Psoas muscle (tissue), 8 donors: ENCODE measurements at places on chromosomes 13 and 19. TPM values are rescaled to one million over a fixed set of nuclear protein-coding genes. Genes with fewer than 3 reads are reported as not detected.
A peak's percentile ranks its signal among the peaks of the same experiment; 100 is the strongest.

Gene LCP1
- polyA plus RNA-seq = 2.0 TPM

GRCh38 chr13:36417331-36417730 lies 15.0 kb upstream of the CCNA1 start:
- H3K27me3 ChIP-seq = no peaks in the 10 kb centered on the region
- no peak for DNase-seq
- no peaks in the 10 kb centered on the region for H3K4me1 ChIP-seq
- no peak overlapping the region for H3K27ac ChIP-seq
- H3K4me3 ChIP-seq = no peak overlapping the region

DNA sequence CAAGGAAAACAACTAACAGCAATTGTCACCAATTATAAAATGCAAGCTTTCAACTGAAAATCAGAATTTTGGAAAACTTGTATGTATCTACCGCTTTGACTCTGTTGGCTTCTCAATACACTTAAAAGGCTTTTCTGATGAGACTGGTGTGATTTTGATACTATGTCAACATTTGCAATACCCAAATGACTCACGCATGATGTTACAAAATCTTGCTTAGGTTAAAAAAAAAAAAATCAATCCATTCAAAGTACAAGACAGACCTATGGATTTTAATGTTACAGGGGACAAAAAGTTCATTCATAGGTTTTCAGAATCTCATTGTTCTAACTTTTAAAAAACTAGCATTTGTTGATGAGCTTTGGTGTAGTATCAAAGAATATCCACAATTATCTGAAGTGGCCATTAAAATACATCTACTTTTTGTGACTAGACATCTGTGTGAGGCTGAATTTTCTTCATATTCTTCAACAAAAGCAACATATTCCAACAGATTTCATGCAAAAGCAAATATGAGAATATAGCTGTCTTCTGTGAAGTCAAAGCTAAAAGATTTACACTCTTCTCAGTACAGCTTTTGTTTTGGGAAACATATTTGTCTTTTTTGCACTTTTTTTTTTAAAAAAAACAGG lies 10.7 kb downstream of the ELF1 start:
- H3K4me1 ChIP-seq = peaks cover 26% of the 10 kb centered on the region
- no peaks in the 10 kb centered on the region for H3K27me3 ChIP-seq
- H3K27ac ChIP-seq = no peak overlapping the region
- H3K36me3 ChIP-seq = no peaks in the 10 kb centered on the region
- H3K4me3 ChIP-seq = no peak overlapping the region

Gene CUL4A
- 180 TPM for polyA plus RNA-seq

DNA sequence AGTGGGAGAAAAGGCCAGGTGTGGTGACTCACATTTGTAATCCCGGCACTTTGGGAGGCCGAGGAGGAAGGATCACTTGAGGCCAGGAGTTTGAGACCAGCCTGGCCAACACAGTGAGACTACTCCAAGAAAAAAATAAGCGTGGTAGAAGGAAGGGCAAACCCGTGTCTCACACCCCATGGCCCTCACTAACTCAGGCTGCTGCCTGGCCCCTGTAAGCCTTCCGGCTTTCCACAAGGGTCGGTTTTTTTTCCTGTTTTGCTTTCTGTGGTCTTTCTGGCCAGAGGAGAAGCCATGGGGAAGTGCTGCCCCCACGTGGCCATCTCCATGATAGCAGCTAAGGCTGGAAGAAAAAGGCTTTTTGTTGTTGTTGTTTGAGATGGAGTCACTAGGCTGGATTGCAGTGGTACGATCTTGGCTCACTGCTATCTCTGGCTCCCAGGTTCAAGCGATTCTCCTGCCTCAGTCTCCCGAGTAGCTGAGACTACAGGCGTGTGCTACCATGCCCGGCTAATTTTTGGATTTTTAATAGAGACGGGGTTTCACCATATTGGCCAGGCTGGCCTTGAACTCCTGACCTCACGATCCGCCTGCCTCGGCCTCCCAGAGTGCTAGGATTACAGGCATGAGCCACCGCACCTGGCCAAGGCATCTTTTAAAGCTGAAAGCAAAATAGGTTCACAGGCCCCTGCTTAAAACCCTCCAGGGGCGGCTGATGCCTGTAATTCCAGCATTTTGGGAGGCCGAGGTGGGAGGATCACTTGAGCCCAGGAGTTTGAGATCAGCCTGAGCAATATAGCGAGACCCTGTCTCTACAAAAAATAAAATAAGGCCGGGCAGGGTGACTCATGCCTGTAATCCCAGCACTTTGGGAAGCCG lies 7.5 kb upstream of the ARHGEF18 start:
- H3K4me3 ChIP-seq = no peak overlapping the region
- H3K4me1 ChIP-seq = no peaks in the 10 kb centered on the region
- no peaks in the 10 kb centered on the region for H3K27me3 ChIP-seq
- H3K36me3 ChIP-seq = no peaks in the 10 kb centered on the region
- no peak overlapping the region for H3K27ac ChIP-seq

DNA sequence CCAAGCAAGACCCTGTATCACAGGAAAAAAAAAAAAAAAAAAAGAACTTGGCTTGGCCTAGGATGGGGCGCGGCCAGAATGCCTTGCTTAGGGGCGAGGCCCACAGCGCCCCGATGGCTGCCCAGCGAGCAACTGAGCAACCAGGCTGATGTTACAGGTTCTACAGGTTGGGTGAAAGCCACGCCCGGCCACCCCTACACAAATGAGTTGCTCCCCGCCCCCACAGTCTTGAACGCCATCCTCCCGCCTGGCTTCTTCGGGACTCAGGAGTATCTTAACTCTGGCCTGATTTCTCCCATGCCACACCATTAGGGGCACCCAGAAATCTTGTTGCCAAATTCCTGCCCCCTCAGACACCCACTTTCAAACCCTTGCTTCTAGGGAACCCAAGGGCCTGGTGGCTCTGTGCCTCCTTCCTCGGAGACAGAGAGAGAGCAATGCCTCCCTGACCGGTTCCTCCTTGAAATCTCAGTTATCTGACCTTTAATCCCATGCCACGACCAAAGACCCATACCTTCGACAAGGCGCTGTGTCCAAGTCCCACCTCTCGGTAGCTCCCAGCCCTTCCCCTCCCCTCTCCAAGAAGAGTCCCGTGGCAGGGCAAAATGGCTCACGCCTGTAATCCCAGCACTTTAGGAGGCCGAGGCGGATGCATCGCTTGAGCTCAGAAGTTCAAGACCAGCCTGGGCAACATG lies 1.1 kb upstream of the CBLC start:
- H3K4me3 ChIP-seq = no peak overlapping the region
- no peak overlapping the region for H3K27ac ChIP-seq
- no peaks in the 10 kb centered on the region for H3K27me3 ChIP-seq
- DNase-seq = no peak
- no peaks in the 10 kb centered on the region for H3K4me1 ChIP-seq

DNA sequence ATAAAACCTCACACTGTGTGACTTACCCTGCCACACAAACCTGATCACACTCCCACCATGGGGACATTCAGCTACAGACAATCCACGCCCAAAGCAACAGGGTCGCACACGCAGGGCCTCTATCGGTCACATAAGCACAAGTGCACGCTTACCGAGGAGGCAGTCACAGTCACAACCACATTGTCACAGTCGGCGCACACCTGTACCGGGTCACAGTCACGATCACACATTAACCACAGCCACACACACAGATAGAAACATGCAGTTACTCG lies 579 bp downstream of the ZNF566 start:
- H3K4me3 ChIP-seq = peak overlapping the region; percentile 97
- no peaks in the 10 kb centered on the region for H3K36me3 ChIP-seq

Gene ACER1
- polyA plus RNA-seq = not detected

GRCh38 chr13:57552437-57552836 lies 79.1 kb upstream of the PCDH17 start:
- H3K4me3 ChIP-seq = no peak overlapping the region
- H3K36me3 ChIP-seq = no peaks in the 10 kb centered on the region
- no peak overlapping the region for H3K27ac ChIP-seq
- DNase-seq = no peak
- no peaks in the 10 kb centered on the region for H3K4me1 ChIP-seq
- H3K27me3 ChIP-seq = no peaks in the 10 kb centered on the region

DNA sequence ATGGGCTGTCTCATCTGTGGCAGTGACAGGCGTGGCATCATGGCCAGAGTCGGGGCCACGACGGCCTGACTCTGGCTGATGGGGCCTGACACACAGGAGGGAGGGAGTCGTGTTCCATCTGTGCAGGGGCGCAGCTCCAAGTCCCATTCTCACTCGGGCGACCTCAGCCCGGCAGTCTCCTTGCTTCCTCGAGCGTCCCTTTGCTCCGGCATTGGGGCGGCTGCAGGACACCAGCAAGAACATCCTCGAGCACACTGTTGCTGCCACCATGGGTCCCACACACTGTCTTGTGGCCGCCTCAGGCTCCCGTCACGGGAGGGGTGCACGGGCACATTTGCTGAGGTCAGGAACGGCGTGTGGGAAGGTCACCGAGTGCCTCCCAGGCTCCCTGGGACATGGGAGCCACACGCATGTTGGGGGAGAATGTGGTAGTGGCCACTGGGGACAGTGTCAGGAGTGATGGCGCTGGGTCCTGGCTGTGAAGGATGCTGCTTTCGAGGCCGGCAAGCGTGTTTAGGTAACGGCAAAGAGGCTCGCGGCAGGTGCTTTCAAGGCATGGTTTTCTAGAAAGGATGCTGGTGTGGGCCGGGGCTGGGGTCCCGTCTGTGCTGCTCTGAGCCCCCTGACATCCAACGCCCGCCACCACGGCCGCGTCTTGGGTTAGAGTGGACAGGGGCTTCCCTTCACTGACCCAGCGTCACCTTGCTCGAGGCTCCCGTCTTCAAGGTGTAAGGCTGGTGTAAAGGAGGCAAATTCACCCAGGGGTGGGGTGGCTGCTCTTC lies 3.4 kb downstream of the IZUMO4 start:
- H3K36me3 ChIP-seq = no peaks in the 10 kb centered on the region
- no peak overlapping the region for H3K27ac ChIP-seq
- DNase-seq = no peak
- H3K4me1 ChIP-seq = peaks cover 9% of the 10 kb centered on the region
- H3K27me3 ChIP-seq = no peaks in the 10 kb centered on the region

Gene TBXA2R
- polyA plus RNA-seq = 1.2 TPM
